GM23248 (cell line): ENCODE measurements at places on chromosomes 1 and 21. TPM values are rescaled to one million over a fixed set of nuclear protein-coding genes. Genes with fewer than 3 reads are reported as not detected.

- H3K4me1 ChIP-seq: no peaks in the 10 kb centered on the region
- DNase-seq: no peak
- no peak overlapping the region for H3K4me3 ChIP-seq
- no peak overlapping the region for H3K27ac ChIP-seq
Observed at GRCh38 chr1:51839094-51839493, 39.4 kb downstream of the NRDC start.

GRCh38 chr1:167467126-167467710, 51.1 kb downstream of the CD247 start:
- H3K27ac ChIP-seq: no peak overlapping the region
- no peaks in the 10 kb centered on the region for H3K36me3 ChIP-seq
- no peak for DNase-seq
- H3K4me3 ChIP-seq: no peak overlapping the region

KTI12 gene
- total RNA-seq: 8.3 and 18.3 TPM in 2 replicates

- H3K4me3 ChIP-seq: no peak overlapping the region
- H3K27ac ChIP-seq: no peak overlapping the region
- peaks cover 27% of the 10 kb centered on the region for H3K27me3 ChIP-seq
Observed at GRCh38 chr1:160066829-160067745, 2.9 kb downstream of the KCNJ10 start.

DNA sequence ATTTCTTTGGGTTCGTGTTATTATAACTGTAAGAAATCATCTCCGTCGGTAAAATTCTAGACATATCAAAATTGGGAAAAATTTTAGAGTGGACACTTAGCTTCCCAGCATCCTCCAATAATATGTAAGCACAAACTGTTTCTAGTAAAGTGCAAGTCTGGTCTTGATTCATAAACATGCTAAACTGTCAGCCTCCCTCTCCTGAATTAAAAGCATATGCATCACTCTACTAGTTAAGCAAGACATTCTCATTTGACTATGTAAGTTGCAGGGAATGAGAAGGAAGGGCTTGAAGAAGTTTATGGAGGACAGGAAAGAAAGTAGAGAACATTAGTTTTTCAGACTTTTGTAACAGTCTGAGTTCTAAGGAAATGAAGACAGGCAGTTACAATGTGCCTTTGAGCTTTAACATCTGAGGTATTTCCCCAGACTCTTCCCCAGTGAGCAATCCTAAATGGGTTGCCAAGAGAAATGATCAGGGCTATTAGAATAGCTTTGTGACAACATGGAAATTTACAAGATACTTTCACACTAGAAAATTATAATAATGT, 90.0 kb downstream of the TYW3 start:
- no peak overlapping the region for H3K4me3 ChIP-seq
- DNase-seq: no peak
- H3K36me3 ChIP-seq: no peaks in the 10 kb centered on the region
- H3K4me1 ChIP-seq: no peaks in the 10 kb centered on the region
- H3K27ac ChIP-seq: no peak overlapping the region
- H3K27me3 ChIP-seq: no peaks in the 10 kb centered on the region
